Large intestine (tissue), 12 donors: ENCODE measurements at places on chromosomes 13 and 19. TPM values are rescaled to one million over a fixed set of nuclear protein-coding genes. Genes with fewer than 3 reads are reported as not detected.

DNA sequence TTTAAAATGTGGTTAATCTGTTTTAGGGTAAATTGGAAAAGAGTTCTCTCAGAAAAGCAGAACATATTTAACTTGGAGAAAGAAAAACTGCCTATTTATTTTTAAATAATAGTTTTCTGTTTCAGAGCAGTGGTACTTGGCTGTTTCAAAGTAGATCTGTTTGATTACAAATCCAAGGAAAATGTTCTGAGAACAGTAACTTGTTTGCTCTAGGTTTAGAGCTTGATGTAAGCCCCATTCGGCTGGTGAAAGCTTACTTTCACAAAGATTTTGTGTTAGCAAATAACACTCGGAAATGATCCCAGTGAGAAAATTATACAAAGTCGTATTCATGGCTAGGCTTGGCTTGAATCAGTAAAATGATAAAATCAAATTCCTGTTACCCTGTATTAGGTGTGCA is 395.8 kb upstream of the GPC6 start:
- no peaks in the 10 kb centered on the region for H3K27me3 ChIP-seq
- H3K36me3 ChIP-seq = no peaks in the 10 kb centered on the region
- no peaks in the 10 kb centered on the region for H3K4me1 ChIP-seq
- H3K27ac ChIP-seq = no peak overlapping the region
- no peak overlapping the region for H3K4me3 ChIP-seq
- no peak for DNase-seq

DNA sequence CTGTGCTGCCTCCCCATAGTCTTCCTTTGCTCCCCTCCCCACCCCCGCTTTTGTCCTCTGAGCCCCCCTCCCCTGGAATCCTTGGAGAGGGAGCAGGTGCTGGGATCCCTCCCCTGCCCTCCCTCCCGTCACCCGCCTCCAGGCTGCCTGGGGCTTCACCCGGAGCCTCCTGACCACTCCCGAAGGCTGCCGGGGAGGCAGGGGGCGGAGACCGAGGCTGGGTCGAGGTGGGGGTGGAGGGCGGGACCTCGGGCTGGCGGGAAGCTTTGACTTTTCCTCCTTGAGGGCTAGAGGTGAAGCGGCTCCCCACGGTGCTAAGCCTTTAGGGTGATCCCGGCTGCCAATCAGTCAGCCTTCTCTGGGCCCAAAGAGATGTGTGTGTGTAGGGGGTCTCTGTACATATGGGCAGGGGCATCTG is 1.5 kb downstream of the KMT5C start:
- peak; percentile 86 for DNase-seq
- H3K27ac ChIP-seq = peak overlapping the region; percentile 90
- H3K27me3 ChIP-seq = no peaks in the 10 kb centered on the region
- H3K4me3 ChIP-seq = peak overlapping the region; percentile 65

GRCh38 chr13:28967029-28967915 is 147.1 kb downstream of the MTUS2 start:
- H3K36me3 ChIP-seq = no peaks in the 10 kb centered on the region
- H3K4me1 ChIP-seq = no peaks in the 10 kb centered on the region

DNA sequence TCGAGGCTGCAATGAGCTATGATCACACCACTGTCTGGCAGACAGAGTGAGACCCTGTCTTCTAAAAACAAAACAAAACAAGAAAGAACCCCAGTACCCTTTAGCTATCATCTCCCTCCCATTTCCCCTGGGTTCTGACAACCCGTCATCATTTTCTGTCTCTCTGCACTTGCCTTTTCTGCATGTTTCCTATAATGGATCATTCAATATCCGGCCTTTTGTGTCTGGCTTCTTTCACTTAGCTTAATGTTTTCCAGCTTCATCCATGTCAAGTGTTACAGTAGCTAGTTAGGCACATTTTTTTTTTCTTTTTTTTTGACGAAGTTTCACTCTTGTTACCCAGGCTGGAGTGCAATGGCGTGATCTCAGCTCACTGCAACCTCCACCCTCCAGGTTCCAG is 16.5 kb downstream of the AP2S1 start:
- no peaks in the 10 kb centered on the region for H3K27me3 ChIP-seq
- H3K36me3 ChIP-seq = peaks cover 17% of the 10 kb centered on the region
- H3K27ac ChIP-seq = no peak overlapping the region
- no peaks in the 10 kb centered on the region for H3K4me1 ChIP-seq
- no peak for DNase-seq

DNA sequence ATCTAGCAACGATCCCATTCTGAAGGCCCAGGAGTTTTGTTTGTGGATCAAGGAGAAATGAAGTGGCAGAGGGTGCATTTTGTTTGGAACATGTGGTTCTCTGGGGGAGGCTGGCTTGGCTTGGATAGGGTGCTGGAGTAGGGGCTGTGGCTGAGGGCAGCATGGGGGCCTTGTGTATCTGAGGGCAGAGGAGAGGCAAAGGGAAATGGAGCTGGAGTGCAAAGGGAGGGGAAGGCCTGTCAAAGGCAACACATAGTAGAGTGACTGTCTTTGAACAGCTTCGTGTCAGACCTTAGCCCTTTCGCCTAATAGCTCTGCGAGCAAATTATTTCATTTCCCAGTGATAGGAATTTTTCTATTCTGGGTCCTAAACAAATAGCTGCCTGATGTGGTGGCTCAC is 187.2 kb downstream of the KCNRG start:
- H3K4me1 ChIP-seq = no peaks in the 10 kb centered on the region
- no peak overlapping the region for H3K4me3 ChIP-seq
- no peak overlapping the region for H3K27ac ChIP-seq
- H3K36me3 ChIP-seq = no peaks in the 10 kb centered on the region
- no peak for DNase-seq
- H3K27me3 ChIP-seq = no peaks in the 10 kb centered on the region

DNA sequence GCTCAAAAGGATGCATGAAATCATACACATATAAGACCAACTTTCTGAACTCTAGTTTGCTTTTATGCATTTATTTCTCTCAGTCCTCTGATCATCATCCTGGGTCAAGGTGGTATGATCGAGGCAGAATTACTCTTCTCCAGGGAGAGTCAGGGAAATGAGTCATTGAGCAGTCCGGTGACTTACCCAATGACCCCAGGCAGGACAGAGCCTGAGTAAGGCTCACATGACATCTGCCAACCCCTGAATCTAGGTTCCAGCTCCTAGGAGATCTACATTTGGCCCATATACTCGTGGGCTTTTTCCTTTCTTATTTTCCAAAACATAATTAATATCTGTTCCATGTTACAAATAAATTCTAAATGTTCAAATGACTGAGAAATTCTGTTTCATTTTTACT is 502.3 kb downstream of the FOXO1 start:
- no peaks in the 10 kb centered on the region for H3K36me3 ChIP-seq
- DNase-seq = peak; percentile 64
- peaks cover 4% of the 10 kb centered on the region for H3K4me1 ChIP-seq
- H3K27me3 ChIP-seq = peaks cover 14% of the 10 kb centered on the region

GRCh38 chr13:105518086-105518485 is 1017.4 kb downstream of the EFNB2 start:
- no peak overlapping the region for H3K4me3 ChIP-seq
- no peaks in the 10 kb centered on the region for H3K4me1 ChIP-seq
- no peaks in the 10 kb centered on the region for H3K36me3 ChIP-seq
- DNase-seq = no peak
- no peak overlapping the region for H3K27ac ChIP-seq

DNA sequence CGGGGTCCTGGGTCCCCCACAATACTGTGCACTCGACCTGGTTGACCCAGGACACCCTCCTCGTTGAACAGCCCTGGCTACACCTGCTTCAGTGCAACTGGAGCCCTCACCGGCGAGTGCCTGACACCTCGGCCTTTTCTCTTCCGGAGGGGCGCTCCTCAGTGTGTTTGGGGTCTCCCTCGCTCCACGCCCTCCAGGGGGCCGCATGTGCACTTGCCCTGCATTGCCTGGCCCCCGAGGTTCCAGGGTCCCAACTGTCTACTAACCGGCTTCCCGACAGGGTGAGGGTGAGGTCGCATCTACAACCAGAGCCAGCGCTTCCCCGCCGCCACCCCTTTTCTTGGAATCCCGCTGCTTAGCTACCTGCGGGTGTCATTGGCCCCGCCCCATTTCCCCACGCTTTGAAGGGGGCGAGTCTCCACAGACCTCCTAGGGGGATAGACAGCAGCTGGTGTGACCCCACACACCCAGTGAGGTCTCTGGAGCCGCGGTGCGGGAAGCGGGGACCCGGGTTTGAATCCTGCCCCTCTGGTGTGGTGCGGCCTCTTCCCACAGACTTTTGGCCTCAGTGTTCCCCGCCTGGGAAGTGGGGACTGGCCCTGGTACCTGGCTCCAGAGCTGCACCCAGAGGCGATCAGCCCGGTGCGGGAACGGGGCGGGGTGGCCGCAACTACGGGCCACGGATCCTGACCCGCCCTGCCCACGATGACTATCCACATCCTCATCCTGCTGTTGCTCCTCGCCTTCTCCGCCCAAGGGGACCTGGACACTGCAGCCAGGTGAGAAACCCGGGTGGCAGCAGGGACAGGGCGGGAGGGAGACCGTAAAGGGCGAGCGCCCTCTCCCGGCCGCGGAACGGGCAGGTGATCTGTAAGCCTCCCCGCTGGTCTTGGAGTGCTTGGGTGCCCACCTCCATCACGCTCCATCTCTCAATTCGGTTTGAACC is at the start of gene ADM5:
TSS of gene ADM5 (plus strand) at position 462 of the 946 bp plus-strand sequence. CDS start at position 706, 244 bp downstream.
- peaks cover 44% of the 10 kb centered on the region for H3K27me3 ChIP-seq
- H3K4me3 ChIP-seq = peak within 1 kb of the TSS; percentile 39
- DNase-seq = peak; percentile 31
- peaks cover 18% of the 10 kb centered on the region for H3K4me1 ChIP-seq
- peak within 1 kb of the TSS; percentile 40 for H3K27ac ChIP-seq

- H3K4me3 ChIP-seq = no peak overlapping the region
- H3K36me3 ChIP-seq = no peaks in the 10 kb centered on the region
- no peak overlapping the region for H3K27ac ChIP-seq
- no peaks in the 10 kb centered on the region for H3K27me3 ChIP-seq
- no peak for DNase-seq
- H3K4me1 ChIP-seq = no peaks in the 10 kb centered on the region
These were observed 37.3 kb downstream of the ENOX1 start for GRCh38 chr13:43749503-43749902.

GRCh38 chr13:63044589-63045313 is 1629.1 kb upstream of the PCDH20 start:
- H3K27me3 ChIP-seq = no peaks in the 10 kb centered on the region
- no peak overlapping the region for H3K27ac ChIP-seq
- DNase-seq = no peak
- no peaks in the 10 kb centered on the region for H3K36me3 ChIP-seq
- H3K4me1 ChIP-seq = no peaks in the 10 kb centered on the region
- H3K4me3 ChIP-seq = no peak overlapping the region

DNA sequence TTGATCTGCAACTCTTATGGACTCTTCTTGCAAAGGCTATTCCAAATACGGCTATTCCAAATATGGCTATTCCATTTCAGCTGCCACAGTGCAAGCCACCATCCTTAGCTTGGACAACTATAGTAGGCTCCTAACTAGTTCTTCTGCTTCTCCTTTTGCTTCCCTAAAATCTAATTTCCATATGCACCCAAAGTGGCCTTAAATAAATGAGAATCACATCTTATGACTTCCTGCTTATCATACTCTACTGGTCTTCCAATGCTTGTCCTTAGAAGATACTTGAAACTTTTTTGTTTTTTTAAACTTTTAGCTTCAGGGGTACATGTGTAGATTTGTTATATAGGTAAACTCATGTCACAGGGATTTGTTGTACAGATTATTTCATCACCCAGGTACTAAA is 4.9 kb downstream of the UCHL3 start:
- H3K4me1 ChIP-seq = peaks cover 2% of the 10 kb centered on the region
- DNase-seq = no peak
- H3K36me3 ChIP-seq = peaks cover 15% of the 10 kb centered on the region
- H3K27me3 ChIP-seq = no peaks in the 10 kb centered on the region
- no peak overlapping the region for H3K27ac ChIP-seq

DNA sequence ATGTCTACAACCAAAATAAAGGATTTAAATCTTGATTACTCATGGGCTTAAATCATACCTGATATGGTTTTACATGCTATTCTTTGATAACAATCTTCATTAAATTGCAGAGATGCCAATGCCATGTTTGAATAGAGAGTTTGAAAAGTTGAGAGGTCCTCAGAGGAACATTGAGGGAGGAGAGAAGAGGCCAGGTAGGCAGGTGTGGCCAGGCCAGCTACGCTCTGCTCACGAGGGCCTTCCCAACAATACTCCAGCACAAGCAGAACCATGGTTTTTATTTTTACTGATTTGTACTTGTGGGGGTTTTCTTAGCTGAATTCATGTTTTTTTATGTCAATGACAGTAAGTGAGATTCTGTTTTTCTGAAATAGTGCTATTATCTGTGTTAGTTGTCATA is 158.1 kb upstream of the RFC3 start:
- H3K27ac ChIP-seq = no peak overlapping the region
- no peak overlapping the region for H3K4me3 ChIP-seq
- H3K4me1 ChIP-seq = no peaks in the 10 kb centered on the region
- no peaks in the 10 kb centered on the region for H3K36me3 ChIP-seq
- no peak for DNase-seq

The CBY2 gene
- not detected for polyA plus RNA-seq

The LILRB3 gene
- polyA plus RNA-seq = 2.9 TPM

The KL gene
- 3.9 TPM for polyA plus RNA-seq

The ZIM2 gene
- 1.3 TPM for polyA plus RNA-seq

The NCAN gene
- 0.39 TPM for polyA plus RNA-seq

The PRR20D gene
- not detected for polyA plus RNA-seq

The ZC3H4 gene
- polyA plus RNA-seq = 27.4 TPM

The SCGB2B2 gene
- polyA plus RNA-seq = 0.64 TPM

The TRAPPC2B gene
- 19.6 TPM for polyA plus RNA-seq
